ENCODE measurements at places on chromosomes 2 and 18.

DNA sequence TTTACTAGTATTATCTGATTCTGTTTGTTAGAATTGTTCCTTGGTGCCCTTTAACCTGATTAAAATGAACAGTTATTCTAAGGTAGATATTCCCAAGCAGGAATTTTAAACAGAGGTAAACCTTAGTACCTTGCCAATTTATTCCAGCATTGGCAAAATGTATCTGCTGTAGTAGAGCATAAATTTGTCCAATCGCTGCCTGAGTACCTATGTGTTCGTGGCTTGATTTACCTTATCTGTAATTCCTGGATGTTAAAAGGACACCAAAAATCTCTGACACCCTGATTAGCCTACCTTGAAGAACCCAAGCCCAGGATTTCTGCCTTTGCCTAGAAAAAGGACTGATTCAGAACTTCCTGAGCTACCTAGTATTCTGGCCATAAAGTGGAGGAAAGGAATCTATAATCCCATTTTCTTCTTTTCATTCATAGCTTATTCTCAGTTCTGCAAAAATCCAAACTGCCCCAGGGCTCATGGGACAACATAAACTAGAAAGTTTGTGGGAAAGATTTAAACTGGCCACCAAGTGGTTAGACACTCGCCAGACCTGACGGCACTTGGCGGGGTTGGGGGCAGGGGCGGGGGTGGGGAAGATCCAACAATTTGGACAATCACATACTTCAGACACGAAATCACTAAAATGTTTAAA, 16.2 kb upstream of the ZCCHC2 start:
- no peak for DNase-seq

DNA sequence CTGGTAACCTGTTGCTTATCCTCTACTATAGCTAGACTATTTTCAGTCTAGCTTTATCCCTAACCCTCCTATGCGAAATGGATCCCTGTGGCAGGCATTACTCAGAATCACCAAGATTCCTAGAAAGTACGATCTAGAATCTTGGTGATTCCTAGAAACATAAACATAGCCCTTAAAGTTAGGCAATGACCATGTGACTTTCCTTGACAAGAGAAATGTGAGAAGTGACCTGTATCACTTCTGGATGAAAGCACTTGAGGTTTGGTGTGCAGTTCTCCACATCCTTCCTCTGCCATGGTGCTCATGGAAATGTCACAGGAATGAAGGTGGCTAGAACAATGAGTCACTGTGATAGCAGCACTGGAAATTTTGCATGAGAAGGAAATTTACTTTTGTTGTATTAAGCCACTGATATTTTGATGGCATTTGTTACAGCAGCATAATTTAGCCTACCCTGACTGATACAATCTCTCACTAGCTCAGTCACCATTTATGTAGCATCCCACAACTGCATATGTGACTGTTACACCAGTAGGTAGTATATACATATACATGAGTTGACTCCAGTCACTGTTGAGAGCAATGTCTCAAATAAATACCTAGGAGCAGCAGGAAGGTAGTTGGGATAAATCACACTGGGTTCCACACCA, 68.3 kb upstream of the MAPRE2 start:
- DNase-seq, result no peak

- DNase-seq, result peak; percentile 5
These were observed 593 bp downstream of the ZNF514 start for GRCh38 chr2:95158891-95159619.

DNA sequence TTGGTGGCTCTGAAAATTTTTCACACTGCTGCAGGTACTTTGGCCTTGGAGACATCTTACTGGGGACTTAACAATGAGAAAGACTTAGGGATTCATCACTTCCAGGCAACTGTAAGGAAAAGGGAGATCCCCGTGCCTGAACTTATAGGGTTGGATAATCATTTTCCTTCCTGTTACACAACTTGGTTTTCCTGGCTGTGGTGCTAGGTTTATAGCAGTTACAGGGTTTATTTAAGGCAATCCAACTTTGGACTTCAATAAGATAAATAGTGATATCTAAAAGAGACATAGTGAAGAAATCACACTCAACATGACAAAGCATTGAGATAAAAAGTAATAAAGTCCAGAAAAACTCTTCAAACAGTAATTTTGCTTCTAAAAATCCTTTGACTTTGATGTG, 70.2 kb upstream of the RAPH1 start:
- DNase-seq, result no peak

GRCh38 chr2:135985826-135986393, 484 bp upstream of the DARS1 start:
- DNase-seq, result no peak

DNA sequence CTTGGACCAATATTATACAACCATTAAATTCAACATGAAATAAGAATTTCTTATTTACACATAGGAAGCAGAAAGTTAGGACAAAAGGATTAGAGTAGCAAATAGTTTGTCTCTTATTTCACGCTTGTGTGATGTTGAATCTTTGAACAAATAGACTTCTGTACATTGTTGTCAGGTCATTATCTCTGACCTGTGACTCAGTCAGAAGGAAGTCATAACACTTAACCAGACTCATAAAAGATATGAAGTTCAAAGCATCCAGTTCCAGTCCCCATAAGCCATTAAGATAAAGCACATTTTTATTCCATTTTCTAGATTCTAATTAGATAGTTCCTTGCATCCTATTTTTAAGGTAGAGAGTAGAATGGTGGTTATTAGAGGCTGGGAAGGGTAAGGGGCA, 130.8 kb downstream of the UPP2 start:
- DNase-seq, result peak; percentile 28

DNA sequence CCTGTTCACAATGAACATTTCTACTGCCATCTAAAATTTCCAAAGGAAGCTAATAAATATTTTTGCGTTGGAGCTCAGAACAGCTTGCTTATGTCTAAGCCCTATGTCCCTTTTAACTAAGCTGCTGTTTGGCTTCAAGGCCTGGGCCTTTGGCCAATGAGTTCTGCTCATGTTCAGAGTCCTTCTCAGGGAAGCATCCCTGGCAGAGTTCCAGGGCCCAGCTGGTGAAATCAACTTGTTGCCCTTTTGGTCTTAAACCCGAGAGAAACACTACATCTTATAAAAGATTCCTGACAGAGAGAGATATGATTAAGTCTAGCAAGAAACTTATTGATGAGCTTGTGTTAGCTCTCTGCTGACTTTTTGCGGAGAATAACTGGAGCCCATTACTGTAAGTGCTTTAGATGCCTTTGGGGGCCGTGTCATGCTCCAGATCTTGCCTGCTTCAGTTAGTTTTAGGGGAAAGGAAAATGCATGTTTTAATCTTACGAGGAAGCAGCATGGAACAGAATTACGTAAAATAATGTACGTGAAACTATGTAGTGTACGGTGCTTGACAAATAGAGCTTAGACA, 102.5 kb upstream of the NOSTRIN start:
- DNase-seq, result peak; percentile 13

GRCh38 chr18:8314124-8314523, 295.1 kb upstream of the RAB12 start:
- DNase-seq, result no peak

DNA sequence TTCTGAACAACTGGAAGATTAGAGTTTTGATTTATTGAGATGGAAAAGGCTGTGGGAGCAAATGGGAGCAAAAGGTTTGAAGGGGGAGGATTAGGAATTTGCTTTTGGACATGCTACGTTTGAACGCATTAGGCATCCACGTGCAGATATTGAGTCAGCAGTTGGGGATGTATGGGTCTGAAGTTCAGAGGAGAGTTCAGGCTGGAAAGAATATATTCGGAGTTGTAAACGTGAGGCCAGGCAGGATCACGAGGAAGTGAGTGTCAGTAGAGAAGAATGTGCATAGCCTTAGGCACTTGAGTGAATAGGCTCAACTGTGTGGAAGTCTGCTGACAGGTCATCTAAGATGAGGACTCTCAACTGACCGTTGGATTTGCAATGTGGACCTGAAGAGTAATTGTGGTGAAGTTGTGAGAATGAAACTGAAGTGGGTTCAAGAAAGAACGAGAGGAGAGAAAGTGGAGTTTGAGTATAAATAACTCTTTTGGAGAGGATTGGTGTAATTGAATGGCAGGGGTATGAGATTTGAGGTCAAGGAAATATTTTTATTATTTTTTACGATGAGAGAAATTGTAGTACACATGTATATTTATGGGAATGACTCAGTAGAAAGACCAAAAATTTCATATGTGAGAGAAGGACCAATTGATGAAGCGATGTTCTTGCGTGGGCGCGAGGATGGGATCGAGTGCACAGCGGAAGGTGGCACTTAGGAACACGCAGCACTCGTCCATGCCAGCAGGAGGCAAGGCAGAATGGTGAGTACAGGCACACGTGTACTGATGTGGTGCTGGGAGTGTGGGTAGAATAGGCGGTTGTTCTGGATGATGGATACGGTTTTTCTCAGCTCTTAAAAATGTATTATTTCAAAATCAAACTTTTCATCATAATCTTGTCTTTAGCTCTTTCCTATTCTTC, 40.5 kb upstream of the POLE4 start:
- no peak for DNase-seq

- DNase-seq, result no peak
These were observed 81.9 kb downstream of the CDH2 start for GRCh38 chr18:28095041-28095440.

DNA sequence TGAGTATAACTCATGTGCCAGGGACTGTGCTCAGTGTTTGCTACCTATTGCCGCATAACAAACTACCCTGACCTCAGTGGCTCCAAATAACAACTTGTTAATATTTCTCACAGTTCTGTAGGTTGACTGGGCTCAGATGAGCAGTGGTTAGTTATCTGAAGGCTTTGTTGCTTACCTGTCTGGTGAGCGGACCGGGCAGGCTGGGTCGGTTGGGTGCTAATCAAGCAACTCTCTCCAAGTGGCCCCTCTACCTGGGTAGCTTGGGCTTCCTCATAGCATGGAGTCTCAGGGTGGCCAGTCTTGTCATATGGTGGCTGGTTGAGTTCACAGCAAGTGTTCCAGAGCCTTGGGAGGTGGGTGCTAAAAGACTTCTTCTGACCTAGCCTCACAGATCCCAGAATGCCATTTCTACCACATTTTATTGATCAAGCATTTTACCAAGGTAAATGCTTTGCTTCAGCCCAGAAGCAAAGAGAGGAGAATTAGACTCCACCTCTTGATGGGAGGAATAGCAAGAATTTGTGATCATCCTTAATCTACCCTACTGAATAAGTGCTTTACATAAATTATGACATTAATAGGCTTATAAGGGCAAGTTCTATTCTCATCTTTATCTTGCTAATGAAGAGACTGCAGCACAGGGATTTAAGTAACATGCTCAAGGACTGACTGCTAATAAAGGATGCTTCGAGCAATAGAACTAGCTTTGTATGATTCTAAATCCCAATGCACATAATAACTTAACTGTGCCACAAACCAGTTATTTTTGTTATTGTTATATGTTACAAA, 16.9 kb downstream of the RAB31 start:
- DNase-seq, result no peak

DNA sequence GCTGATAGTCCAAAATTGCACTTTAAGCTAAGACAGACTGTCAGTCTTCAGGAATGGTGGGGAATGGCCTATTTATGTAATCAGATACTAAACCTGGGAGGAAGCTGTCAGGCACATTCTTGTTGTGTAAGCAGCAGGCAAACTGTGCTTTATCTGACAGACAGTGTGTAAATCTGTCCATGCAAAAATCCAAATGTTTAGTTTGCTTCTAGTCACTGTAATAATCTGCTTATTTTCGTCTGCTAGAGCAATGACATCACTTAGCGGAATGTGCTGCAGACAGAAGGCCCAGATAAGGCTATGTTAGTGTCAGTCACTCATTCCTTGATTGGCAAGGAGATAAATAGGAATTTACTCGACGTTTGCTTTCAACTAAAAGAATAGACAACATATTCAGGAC, 263.5 kb downstream of the ZNF407 start:
- no peak for DNase-seq

DNA sequence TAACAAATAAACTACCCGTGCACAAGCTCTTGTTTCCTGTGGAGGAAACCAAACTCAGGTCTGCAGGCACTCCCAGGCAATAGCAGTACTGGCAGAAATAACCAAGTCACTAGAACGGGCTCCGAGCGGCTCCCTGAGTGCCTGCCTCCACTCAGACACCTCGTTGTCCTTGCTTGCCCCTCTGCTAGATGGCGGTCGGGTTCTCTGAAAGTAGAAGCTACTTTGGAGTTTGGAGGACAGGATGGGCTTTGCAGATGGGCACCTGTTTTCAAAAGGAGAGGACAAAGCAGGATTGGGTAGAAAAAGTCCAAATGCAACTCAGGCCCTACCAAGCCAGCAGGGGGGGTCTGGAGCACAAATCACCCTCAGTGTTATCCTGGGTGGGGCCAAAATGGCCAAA, 136.4 kb downstream of the LRRC30 start:
- DNase-seq, result no peak

DNA sequence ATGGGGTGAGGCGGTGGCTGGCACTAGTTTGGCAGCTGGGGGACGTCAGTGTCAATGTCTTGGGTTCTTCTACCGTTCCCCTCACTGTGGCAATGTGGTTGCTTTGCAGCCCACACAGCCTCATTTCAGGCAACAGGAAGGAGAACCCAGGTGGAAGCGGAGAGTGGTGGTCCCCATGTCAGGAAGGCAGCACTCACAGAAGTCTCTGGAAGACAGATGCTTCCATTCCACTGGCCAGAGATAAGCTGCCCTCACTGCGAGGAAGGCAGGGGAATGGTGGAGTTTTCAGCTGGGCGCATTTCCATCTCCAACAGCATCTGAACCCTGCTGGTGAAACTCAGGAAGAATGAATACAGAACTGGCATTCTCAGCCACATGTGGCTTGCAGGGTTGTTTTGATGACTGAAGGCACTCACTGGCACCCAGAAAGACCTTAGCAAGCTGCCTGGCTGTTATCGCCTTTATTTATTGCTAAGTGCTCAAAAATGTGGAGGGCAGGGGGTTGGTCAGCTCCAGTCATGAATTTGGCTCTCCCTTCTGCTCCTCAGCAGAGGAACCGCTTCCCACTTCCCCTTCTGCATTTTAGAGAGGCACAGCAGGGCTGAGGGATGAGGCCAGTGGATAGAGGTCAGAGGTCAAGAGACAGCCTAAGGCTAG, 19.4 kb downstream of the KCNIP3 start:
- no peak for DNase-seq

DNA sequence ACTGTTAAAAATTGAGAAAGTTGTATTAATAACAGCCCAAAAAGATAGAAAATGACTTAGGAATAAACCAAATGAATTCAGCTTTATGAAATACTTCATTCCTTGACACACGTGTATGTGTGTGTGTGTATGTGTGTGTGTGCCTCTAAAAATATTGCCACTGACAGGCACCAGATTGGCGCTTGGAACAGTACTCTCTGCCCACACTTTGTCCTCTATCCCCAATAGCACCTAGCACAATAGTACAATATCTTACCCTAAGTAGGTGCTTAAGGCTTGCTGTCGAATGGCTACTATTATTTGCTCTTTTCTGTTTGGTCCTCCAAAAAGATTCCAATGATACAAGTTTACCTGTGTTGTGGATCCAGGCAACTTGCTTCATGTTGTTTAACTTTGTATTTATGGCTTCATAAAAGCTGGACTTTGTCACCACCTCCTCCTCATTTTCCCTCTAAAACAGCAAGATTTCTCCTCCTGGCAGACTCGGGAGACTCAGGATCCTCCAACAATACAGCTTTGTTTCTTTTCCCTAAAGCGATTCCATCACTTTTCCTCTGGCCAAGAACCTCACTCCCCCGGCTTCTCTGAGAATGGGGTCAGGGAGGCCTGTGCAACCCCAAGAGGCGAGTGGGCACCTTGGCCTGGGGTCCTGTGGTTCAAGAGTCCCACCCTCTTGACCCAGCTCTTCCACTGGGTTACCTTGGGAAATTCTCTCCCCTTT, 43.3 kb upstream of the LCLAT1 start:
- DNase-seq, result no peak

- no peak for DNase-seq
These were observed 172.0 kb downstream of the ATAD2B start for GRCh38 chr2:23754970-23755369.

Data from DMS79 treated with DMSO at 0.1 percent for 48 hours (cell line).